ENCODE measurements at places on chromosomes 7 and 10.

DNA sequence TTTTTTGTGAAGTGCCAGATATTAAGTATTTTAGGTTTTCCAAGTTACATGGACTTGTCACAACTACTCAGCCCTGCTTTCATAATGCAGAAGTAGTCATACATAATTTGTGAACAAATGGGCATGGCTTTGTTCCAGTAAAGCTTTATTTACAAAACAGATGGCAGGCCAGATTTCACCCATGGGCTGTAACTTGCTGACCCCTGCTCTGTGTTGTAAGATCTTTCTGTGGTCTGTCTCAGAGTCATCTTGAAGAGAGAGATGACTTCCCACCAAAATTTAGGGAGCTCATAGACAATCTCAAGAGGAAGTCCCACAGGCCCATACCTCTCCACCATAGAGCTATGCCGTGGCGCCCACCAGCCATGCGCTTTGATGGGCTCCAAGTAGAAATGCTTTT is 616.1 kb downstream of the LRMDA start:
- DNase-seq, result no peak

- no peak for DNase-seq
Measured at GRCh38 chr7:122136639-122137245, 7.3 kb downstream of the AASS start.

GRCh38 chr7:8982338-8982992 is 549.1 kb downstream of the NXPH1 start:
- no peak for DNase-seq

- DNase-seq, result no peak
Measured at GRCh38 chr10:27838361-27838760, 92.7 kb upstream of the MKX start.

- no peak for DNase-seq
Measured at GRCh38 chr10:60578217-60578616, 188.5 kb upstream of the ANK3 start.

- DNase-seq, result no peak
Measured at GRCh38 chr7:78587443-78588044, 789.0 kb downstream of the PHTF2 start.

GRCh38 chr7:41508755-41509154 is 194.1 kb downstream of the INHBA start:
- no peak for DNase-seq
